ENCODE measurements at places on chromosomes 4 and X.

GRCh38 chr4:85659610-85660218, 184.8 kb downstream of the ARHGAP24 start:
- DNase-seq: no peak

DNA sequence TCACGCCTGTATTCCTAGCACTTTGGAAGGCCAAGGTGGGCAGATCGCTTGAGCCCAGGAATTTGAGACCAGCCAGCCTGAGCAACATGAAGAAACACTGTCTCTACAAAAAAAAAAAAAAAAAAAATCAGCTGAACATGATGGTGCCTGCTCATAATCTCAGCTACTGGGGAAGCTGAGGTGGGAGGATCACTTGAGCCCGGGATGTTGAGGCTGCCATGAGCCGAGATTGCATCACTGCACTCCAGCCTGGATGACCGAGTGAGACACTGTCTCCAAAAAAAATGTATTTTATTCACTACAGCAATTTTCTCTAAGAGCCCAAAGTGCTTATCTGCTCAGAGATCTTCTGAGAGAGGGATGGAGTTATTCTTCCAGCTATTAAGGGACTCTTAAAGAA, 215.8 kb upstream of the PPP3CA start:
- no peak for DNase-seq

GRCh38 chr4:86448871-86449270, 89.0 kb upstream of the MAPK10 start:
- no peak for DNase-seq

DNA sequence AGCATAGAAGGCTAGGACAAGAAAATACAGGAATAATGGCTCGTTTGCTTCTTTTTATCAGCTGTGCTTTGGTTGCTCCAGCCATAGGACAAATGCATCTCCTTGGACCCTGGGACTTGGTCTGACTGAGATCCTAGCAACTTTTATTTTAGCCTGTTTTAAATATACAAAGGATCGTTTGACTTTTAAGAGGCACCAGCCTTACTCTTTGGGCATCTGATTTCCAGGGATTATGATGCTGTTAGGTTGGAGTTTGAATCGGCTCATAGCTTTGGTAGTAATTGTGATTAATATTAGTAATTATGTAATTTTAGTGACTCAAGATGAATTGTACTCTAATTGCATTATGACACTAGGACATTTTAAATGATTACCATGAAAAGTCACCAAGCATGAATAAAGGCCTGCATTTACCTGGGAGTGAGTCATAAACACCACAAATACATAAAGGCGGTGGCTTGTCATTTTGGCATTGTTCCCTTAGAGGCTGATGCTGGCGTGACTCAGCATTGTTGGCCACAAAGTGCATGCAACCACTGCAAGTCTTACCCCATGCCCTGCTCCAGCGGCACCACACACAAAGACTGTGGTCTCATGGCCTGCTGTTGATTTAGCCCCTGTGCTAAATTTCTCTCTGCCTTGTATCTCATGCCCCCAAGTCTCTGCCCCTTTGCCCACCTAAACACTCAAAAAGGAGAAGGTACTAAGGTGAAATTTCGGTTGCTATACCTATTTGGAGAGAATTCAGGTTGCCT, 12.4 kb downstream of the GPAT3 start:
- DNase-seq: no peak

DNA sequence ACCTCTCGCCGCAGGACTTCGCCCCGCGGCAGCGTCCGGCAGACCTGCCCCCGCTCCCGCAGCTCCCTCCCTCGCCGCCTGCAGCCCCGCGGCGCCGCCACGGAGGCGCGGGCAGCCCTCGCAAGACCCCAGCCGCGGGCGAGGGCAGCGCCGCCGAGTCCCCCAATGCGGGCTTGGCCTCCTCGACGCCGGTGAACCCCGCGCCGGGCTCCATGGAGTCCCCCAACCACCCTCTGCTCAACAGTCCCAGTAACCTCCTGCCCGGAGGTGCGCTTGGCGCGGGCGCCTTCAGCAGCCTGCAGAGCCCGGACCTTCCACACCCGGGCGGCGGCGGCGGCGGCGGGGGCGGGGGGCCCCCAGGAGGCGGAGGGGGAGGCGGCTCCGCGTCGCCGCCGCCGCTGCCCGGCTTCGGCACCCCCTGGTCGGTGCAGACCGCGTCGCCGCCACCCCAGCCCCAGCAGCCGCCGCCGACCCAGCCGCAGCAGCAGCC, 1.2 kb downstream of the CPEB2 start:
- DNase-seq: peak; percentile 67

GRCh38 chrX:44731160-44731559, 112.7 kb upstream of the DUSP21 start:
- DNase-seq: no peak

- DNase-seq: no peak
Measured at GRCh38 chrX:17824980-17825379, 36.1 kb downstream of the RAI2 start.

DNA sequence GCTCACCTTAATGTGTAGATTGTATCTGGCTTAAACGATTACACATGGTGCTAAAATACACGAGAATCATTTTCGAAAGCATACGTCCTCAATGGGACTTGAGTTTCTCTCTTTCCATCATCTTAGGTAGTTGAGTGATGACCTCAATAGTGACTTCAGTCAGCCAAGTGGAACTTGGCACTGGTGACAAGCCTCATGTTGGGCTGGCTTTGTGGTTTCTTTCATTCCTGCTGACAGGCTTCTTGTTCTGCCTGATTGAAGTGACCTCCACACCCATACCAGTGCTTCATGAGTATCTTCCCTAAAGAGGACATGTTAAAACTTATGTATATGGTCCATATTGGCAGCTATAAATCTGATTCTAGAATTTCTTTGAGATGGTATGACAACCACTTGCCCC, 159.1 kb upstream of the WDR1 start:
- no peak for DNase-seq

- DNase-seq: no peak
Measured at GRCh38 chr4:154433543-154433942, 58.1 kb downstream of the DCHS2 start.

- no peak for DNase-seq
Measured at GRCh38 chrX:56029188-56029587, 203.0 kb upstream of the KLF8 start.

GRCh38 chr4:81375745-81376144, 96.0 kb downstream of the RASGEF1B start:
- no peak for DNase-seq

DNA sequence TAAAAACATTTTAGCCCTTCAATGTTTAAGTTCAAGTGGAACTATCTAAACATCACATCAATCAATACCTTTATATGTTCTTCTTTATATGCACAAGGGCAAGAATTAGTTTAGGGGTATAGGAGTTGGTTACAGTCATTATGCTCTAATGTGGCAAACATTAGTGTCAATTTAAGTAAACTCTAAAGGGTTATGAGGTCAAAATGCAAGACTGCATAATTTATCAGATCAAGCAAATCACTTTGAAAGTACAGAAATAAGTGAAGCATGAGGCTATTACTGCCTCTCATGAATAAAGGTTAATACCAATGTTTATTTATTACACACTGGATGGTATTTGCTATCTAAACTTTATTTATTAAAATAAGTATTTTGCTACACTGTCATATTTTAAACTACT, 59.7 kb downstream of the MAB21L2 start:
- DNase-seq: no peak

DNA sequence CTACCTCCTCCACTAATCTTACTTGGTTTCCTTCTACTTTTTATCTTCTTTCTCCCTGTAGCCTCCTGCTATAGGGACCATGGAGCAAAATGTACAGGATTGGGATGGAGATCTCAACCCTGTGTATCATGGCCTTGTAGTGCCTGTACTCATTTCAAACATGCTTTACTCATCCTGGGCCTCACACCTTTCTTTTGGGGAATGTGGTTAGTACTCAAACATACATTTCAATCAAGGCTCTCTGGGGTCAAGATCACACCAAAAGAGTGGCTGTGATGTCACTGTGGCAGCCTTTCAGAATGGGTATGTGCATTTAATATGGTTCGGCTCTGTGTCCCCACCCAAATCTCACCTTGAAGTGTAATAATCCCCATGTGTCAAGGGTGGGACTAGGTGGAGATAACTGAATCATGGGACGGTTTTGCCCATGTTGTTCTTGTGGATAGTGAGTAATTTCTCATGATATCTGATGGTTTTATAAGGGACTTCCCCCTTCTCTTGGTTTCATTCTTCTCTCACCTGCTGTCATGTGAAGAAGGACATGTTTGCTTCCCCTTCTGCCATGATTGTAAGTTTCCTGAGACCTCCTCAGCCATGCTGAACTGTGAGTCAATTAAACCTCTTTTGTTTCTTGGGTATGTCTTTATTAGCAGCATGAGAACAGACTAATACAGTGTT, 205.1 kb downstream of the RASL11B start:
- no peak for DNase-seq

DNA sequence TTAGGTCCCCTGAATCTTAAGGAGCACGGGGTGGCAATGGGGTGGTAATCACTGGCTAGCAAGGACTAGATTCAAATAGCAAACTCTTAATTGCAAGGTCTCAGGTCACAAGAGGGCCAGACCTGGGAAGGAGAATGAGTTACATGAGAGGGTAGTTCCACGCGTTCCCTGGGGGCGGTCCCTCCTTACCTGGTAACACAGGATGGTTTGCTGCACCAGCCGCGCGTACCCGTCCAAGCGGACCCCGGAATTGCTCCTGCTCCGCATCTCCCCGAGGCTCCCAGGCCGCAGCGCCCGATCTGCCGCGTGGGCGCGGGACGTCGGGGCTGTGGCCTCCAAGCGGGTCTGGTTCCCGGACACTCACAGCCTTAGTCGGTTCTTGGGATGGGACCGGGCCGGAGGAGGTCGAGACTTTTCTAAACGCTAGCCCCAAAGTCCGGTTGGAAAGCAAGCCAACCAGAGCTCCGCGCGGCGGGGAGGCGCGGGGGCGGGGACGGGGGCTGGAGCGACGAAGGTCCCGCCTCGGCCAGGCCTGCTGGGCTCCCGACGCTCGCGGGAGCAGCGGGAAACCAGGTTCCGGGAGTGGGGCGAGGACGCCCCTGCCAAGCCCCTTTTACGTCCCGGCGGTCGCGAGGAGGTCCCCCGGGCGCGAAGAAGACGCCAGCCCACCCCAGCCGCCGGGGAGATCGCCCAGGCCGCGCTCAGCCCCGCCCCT, at the start of gene PHKA2:
PHKA2 (minus strand) TSS at position 449 of the 715 bp plus-strand sequence; CDS start at position 267, 182 bp downstream.
- DNase-seq: no peak

DNA sequence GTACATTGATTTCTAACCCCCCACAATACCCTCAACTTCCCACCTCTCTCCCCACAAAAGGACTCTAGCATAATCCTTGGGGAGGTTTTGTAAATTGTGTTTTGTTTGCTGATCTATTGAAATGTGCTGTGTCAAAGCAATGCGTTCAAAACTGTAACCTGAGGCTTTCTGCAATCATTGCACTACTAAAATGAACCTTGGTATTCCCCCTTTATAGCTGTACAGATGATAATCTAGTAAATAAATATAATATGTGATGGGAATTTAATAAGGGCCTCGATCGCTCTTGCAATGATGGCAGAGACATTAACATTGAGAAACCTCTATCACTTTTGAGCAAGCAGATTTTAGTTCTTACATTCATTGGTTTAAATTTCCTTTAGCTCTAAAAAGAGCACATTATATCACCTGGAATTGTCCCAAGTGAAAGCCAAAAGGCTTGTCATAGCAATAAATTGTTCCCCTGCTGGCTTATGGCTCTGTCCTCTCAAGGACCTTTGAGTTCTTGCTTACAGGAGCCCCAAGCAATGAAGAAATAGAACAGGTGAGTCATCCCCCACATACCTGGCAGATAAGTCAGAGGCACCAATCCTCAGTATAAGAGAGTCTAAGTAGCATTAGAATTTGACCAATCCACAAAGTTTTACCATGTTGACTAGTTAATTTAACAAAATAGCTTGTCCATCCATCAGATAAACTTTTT, 18.4 kb upstream of the ACE2 start:
- no peak for DNase-seq

DNA sequence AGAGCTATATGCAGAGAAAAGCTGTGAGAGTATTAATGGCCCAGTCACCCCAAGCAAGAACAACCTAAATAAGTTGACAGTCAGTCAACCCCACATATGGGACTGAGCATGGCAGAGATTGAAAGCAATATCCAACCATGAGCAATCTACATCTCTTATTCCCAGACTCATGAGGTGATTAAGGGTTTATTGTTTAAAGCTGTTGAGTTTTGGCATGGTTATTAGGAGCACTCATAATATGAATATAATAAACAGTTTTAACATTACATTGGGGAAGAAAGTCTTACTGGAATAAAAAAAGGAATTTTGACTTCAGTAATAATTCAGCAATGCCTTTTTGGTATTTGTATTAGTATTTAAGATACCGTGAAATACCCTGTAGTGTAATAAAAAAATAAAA, 1627.4 kb downstream of the STIM2 start:
- no peak for DNase-seq

- DNase-seq: no peak
Measured at GRCh38 chr4:156255230-156256007, 301.8 kb upstream of the CTSO start.

GRCh38 chr4:184310171-184310567, 92.5 kb upstream of the ENPP6 start:
- no peak for DNase-seq
